ENCODE measurements at places on chromosomes 3 and 15. TPM values are rescaled to one million over a fixed set of nuclear protein-coding genes. Genes with fewer than 3 reads are reported as not detected.

The TF gene
- not detected for total RNA-seq

The FOXB1 gene
- total RNA-seq: not detected

The KPNA4 gene
- 19.5 TPM for total RNA-seq

The RGMA gene
- 5.7 TPM for total RNA-seq

The FBXO40 gene
- not detected for total RNA-seq
